ENCODE measurements at places on chromosomes 6 and 20.

- DNase-seq = no peak
Observed at GRCh38 chr6:7047966-7048365, 59.8 kb upstream of the RREB1 start.

DNA sequence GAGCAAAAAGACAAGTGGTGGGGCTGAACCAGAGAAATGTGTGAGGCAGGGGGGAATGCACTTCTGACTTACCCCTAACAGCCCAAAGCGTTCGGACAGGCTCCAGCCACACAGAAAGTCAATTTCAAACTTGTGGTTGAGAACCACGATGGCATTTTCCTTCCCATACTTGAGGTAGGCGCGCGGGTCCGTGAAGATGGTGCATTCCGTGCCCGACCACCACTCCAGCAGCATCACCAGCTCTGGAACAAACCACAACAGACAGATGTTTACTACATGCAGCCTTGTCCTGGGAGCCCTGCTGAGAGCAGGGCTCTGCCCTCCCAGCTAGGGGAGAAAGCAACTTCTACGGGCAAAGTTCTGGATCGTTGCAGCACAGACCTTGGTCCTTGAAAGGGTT, 107.7 kb downstream of the AGPAT4 start:
- DNase-seq = no peak

- no peak for DNase-seq
Observed at GRCh38 chr20:36461600-36462439, 79.5 kb upstream of the MYL9 start.

DNA sequence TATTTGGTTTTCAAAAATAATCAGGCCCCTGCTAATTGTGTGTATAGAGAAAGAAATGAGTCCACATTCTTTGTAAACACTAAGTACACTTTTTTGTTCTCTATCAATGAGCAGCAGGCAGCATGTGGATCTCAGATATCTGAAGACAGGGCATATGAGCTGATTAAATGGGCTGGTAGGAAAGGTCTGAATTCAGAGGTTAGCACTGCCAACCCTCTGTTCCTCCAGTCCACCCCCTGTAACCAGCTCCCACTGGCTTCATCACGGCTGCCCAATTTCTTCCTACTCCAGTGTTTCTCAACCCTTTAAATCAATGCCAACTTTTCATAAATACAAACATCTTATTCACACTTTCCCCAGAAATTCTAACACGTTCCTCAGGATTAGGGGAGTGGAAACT, 128.5 kb downstream of the TPBG start:
- DNase-seq = no peak

- DNase-seq = no peak
Observed at GRCh38 chr6:82073484-82073883, 174.1 kb downstream of the IBTK start.

DNA sequence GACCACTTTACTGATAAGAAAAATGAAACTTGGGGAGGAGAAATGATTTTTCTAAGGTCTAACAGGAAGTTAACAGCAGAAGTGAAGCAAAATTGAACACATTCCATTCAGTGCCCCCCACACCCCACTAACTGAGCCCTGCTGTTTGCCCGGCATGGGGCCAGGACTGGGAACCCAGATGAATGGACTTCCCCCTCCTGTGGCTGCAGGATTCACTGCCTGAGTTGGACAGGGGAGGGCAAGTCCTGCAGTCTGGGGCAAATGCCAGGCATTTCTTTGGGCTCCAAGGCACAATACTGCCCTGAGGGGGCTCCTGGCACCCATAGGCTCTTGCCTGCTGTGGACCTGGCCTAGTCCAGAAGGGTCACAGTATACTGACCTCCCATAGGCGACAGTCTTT, 28.3 kb downstream of the FYN start:
- DNase-seq = no peak

DNA sequence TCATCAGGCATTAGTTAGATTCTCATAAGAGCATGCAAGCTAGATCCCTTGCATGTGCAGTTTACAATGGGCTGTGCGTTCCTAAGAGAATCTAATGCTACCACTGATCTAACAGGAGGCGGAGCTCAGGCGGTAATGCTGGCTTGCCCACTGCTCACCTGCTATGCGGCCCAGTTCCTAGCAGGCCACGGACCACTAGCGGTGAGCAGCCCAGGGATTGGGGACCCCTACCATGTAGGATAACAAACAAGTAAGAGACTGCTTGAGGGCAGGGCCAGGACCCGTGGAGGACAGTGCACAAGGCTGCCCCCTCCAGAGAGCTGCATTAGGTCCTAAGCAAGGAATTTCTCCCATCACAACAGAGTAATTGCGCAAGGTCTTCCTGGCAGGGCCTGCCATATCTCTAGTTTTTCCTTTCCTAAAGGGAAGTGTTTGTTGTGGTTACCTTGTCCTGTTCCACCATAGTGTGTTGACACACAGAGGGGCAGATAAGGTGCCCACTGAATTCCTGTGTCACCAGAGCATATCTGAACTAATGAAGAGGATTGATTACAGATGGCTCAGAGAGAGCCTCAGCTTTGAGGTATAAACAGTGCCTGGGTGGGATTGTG, 58.0 kb downstream of the PACRG start:
- no peak for DNase-seq

Measured in 8988T (cell line).